C1 segment of cervical spinal cord (tissue), 14 donors: ENCODE measurements at places on chromosomes 12 and 14.

DNA sequence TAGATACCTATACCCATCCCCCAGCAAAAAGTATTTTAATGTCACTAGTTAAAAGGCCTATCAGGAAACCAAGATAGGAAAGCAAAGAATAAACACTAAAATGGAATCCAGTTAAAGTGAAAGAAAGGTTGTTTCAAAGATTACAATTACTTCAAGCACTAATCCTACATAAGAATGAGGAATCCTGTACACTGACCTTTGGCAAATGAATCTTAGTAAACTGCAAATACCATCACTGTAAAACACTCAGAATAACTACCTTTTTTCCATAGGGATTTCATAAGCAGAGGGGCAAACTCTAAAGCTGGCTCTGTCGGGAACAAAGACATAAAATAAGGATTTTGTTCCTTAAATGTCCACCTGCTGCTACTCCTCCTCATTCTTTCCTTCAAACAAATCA lies 25.9 kb downstream of the CEP83 start:
- DNase-seq = no peak

- no peak for DNase-seq
Measured at GRCh38 chr12:132191715-132192553, 47.7 kb downstream of the NOC4L start.

DNA sequence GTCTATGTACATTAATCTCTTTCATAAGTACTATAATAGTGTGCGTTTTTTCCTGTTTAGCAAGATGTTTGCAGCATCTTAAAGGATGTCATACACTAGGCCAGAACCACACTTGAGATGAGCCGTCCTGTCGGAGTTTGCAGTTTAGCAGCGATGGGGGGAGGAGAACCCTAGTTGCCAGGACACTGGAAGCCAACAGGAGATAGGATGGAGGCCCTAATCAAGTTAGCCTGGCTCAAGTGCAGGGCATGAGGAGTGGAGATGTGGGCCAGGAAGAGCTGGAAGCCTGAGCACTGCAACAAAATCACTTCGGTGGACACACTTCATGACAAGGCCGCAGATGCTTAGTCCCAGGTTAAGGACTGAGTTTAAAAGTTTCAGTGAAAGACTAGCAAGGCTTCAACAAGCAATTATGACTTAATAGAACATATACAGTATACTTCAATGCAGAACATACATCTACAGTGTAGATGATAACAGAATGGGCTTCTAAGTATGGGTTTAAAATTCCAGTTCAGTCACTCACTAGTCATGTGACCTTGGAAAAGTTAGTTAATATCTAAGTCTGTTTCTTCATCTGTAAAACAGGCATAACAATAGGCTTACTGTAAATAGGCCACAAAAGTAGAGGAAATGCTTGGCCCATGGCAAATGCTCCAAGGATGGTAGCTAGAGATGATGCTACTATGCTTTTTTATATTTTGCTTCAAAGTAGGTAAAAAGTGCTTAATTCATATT lies 77.1 kb downstream of the PTPN21 start:
- no peak for DNase-seq

- no peak for DNase-seq
Measured at GRCh38 chr12:131737150-131737827, 26.4 kb downstream of the SFSWAP start.

DNA sequence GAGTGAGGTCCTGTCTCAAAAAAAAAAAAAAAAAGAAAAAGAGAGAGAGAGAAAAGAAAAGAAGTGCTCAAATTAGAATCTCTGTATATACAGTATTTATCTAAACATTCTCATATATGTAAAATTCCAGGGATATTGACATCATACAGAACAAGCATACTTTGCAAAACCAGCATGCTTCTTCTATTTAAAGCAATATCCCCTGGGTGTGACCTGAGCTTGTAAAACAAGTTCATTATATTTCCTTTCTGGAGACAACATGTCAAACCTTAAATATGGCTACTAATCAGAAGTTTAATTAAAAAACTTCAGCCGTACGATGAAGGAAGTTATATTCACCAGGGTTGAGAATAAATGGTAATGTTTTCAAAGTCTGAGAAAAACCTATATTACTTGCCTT lies 175.8 kb upstream of the HMGA2 start:
- no peak for DNase-seq

DNA sequence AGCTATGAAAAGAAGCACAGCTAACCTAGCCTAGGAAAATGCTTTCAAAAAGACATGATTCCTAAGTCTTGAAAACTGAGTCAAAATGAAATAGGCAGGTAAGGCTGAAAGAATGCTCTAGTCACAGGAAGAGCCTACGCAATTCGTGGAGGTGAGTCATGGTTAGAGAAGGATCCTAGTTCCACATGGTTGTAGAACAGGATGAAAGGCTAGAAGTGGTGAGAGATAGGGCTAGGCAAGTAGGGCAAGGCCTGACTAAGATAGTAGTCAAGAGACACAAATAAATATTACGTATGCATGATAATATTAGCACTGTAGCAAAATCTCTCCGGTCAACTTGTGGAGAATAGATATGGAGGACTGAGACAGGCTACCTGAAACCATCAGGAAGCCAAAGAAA lies 47.2 kb downstream of the PLCZ1 start:
- DNase-seq = no peak

- no peak for DNase-seq
Measured at GRCh38 chr14:33556382-33557121, 394.3 kb downstream of the EGLN3 start.

DNA sequence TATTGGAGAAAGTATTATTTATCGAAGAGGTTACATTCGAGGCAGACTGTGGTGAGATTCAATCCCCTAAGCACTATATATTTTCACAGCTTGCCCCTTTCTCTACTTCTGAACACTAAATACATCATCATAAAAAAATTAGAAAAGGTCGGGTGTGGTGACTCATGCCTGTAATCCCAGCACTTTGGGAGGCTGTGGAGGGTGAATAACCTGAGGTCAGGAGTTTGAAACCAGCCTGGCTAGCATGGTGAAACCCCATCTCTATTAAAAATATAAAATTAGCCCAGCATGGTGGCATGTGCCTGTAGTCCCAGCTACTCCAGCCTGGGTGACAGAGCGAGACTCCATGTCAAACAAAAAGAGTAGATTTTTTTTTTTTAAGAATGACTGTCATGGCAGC lies 70.6 kb upstream of the MYF6 start:
- no peak for DNase-seq

- DNase-seq = no peak
Measured at GRCh38 chr14:81385419-81385818, 14.7 kb downstream of the STON2 start.

GRCh38 chr12:56104815-56105608 lies 653 bp downstream of the PA2G4 start:
- no peak for DNase-seq

DNA sequence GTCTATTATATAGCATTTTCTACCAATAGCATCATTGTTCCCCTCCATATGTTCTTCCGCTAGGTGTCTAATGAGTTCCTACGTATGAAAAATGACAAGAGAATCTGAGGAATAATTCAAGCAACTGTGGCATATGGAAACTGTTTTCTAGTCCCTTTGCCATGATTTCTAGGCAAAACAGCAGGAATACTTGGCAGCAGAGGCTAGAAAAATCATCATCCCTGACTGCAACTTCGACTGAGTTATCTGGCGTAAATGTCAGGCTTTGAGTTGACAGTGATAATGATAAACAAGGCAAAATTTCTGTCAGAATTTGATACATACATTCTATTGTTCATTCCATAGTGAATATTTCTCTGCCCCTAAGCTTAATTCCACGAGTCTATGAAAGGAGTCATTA lies 572.8 kb upstream of the USP15 start:
- DNase-seq = no peak

DNA sequence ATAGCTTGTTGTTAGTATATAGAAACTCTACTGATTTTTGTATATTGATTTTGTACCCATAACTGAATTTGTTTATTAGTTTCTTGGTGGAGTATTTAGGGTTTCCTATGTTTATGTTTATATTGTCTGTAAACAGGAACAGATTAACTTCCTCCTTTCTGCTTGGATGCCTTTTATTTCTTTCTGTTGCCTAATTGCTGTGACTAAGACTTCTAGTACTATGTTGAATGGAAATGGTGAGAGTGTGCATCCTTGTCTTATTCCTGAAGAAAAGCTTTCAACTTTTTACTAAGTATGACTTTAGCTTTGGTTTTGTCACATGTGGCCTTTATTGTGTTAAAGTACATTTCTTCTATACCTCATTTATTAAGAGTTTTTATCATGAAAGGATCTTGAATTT lies 20.9 kb downstream of the FBXW8 start:
- DNase-seq = no peak

GRCh38 chr12:10214895-10215267 lies 2.2 kb downstream of the GABARAPL1 start:
- no peak for DNase-seq

DNA sequence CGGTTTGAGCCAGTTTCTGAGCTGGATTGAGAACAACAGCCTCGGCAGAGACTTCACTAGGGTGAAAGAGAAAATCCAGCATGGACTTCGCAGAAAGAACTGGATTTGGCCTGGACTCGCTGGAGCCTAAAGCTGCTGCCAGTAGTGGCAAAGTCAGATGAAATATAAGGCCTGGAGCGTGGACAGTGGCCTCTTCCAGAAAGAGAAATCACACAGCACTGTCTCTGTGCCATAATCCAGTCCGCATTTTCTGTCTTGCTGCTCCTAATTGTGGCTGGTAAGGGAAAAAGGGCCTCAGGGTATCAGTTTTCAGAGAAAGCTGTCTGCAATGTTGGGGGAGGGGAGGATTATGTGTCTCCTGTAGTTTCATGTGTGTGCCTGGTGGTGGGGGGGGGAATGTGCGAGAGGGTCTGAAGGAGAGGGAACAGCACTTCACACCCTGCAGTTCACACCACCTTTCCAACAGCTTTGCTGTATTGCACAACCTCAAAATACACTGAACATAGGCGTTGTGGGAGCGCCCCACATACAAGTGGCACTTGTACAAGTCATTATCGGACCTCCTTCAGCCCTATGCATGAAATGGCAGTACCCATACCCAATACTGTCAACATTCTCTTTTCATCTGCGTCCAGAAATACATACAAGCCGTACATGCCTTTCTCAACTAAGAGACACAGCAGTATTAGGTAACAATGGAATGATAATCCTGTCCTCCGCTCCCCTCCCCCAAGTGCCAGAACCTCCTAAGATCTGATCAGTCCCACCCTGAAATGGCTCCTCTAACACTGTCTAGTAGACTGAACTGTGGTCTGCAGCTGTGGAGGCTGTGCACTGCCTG lies 107.5 kb upstream of the ATF7IP start:
- DNase-seq = peak; percentile 81

- DNase-seq = no peak
Measured at GRCh38 chr14:100340423-100340813, 17.3 kb downstream of the SLC25A47 start.

GRCh38 chr12:2054091-2055018 lies 1.6 kb downstream of the CACNA1C start:
- no peak for DNase-seq

DNA sequence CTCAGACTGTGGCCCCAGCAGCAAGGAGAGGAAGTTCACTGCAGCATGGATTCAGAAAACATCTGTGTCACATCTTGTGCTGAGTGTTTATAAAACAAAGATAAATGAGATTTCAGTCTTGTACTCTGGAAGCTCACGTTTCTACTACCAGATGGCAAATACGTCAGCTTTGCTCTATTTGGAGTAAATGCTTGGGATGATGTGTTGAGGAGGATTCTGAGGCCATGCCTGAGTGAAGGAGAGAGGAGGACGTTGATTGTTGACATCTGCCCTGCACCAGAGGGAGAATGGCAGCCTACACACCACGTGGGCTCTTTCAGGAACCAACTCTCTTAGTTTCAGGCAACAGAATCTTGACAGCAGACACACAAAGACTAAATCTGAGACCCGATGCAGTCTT lies 188.9 kb downstream of the TMEM132C start:
- DNase-seq = no peak

DNA sequence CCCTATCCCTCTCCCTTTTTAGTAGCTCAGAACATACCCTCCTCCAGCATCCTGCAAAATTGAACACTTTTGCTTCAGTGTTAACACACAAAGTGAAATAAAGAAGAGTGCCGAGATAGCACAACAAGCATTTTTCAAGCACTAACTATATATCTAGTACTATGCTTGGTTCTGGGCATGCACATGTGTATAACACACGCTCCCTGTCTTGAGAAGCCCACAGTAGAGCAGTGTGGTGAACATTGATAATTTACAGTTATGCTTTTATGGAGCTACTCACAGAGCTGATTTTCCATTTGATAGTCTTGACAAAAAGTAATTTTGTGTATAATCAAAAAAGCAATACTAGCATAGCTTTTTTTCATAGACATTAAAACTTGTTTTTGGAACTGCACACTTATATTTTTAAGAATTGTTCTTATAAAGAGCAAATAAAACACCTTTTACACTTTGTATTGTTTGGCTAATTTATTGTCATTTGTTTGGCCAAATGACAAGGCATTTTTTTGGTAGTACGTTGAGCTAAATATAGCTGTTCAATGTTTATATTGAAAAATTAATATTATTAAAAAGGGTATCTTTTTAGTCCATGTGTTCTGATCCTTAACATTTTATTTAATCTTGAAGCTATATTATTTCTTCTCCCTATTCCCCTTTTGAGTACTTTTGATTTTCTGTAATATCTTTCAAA lies 39.7 kb downstream of the LEMD3 start:
- DNase-seq = no peak

GRCh38 chr12:10562306-10562933 lies 51.0 kb downstream of the MAGOHB start:
- no peak for DNase-seq

DNA sequence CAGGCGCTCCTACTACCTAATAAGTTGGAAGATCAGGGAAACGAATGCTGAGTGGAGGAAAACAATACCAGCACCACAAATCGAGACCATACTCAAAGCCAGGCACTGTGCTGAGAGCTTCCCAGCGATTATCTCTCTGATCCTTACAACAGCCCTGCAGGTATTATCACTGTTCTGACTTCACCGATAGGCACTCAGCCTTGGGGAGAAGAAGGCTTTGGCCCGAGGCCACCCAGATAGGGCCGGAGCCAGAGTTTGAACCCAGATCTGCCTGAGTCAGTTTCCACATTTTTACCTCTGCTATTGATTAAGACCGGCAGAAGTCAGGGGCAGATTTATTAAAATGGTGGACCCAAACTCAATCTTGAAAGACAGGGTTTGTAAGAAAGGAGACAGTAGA lies 4.9 kb downstream of the SVOP start:
- DNase-seq = no peak

DNA sequence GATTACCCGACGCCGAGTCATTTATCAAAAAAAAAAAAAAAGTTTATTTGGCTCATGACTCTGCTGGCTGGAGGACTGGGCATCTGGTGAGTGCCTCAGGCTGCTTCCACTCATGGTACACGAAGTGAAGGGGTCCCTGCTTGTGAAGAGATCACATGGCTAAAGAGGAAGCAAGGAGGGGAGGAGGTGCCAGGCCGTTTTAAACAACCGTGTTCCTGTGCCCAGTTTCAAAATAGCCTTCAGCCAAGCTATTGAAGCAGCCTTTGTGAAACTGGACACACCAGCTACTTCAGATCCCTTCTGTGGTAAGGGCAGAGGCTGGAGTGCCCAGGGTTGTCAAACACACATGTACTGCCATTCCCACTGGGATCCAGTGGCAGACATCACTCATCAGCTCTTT lies 7.6 kb downstream of the POP5 start:
- no peak for DNase-seq

- DNase-seq = no peak
Measured at GRCh38 chr12:96548384-96548783, 59.0 kb downstream of the CFAP54 start.

- DNase-seq = no peak
Measured at GRCh38 chr14:35565871-35566464, 32.0 kb downstream of the INSM2 start.
